ENCODE measurements at places on chromosomes 7 and 10. TPM values are rescaled to one million over a fixed set of nuclear protein-coding genes. Genes with fewer than 3 reads are reported as not detected.

Gene OR6B1
- not detected for total RNA-seq

- no peak overlapping the region for H3K4me3 ChIP-seq
- no peaks in the 10 kb centered on the region for H3K27me3 ChIP-seq
- no peaks in the 10 kb centered on the region for H3K4me1 ChIP-seq
- H3K27ac ChIP-seq, result no peak overlapping the region
- H3K36me3 ChIP-seq, result no peaks in the 10 kb centered on the region
These were observed 953.4 kb downstream of the ANKRD7 start for GRCh38 chr7:119177863-119178262.

Gene TCERG1L
- total RNA-seq, result not detected

Gene ODAD2
- 0.20 TPM for total RNA-seq

DNA sequence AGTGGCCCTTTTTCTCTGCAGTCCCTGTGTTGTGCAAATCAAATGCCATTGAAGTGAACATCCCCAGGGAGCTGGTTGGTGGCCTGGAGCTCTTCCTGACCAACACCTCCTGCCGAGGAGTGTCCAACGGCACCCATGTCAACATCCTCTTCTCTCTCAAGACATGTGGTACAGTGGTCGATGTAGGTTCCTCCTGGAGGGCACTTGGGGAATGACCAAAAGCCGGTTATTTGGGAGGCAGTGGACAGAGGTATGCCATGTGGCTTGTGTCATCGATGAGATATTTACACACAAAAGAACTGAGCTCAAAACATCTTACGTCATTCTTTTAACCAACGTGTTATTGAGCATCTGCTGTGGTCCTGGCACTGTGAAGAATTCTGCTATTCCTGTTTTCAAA, 19.7 kb downstream of the OIT3 start:
- H3K27ac ChIP-seq, result no peak overlapping the region
- H3K4me3 ChIP-seq, result no peak overlapping the region
- no peaks in the 10 kb centered on the region for H3K4me1 ChIP-seq
- H3K36me3 ChIP-seq, result no peaks in the 10 kb centered on the region
- H3K27me3 ChIP-seq, result no peaks in the 10 kb centered on the region

GRCh38 chr10:80280071-80280800, 9.2 kb downstream of the MAT1A start:
- H3K4me3 ChIP-seq, result no peak overlapping the region
- peaks cover 67% of the 10 kb centered on the region for H3K27me3 ChIP-seq
- peaks cover 10% of the 10 kb centered on the region for H3K4me1 ChIP-seq
- H3K27ac ChIP-seq, result no peak overlapping the region
- no peaks in the 10 kb centered on the region for H3K36me3 ChIP-seq
- DNase-seq, result no peak

Gene GSDME
- total RNA-seq, result 9.4 TPM

Gene HOXA6
- total RNA-seq, result 12.4 TPM

DNA sequence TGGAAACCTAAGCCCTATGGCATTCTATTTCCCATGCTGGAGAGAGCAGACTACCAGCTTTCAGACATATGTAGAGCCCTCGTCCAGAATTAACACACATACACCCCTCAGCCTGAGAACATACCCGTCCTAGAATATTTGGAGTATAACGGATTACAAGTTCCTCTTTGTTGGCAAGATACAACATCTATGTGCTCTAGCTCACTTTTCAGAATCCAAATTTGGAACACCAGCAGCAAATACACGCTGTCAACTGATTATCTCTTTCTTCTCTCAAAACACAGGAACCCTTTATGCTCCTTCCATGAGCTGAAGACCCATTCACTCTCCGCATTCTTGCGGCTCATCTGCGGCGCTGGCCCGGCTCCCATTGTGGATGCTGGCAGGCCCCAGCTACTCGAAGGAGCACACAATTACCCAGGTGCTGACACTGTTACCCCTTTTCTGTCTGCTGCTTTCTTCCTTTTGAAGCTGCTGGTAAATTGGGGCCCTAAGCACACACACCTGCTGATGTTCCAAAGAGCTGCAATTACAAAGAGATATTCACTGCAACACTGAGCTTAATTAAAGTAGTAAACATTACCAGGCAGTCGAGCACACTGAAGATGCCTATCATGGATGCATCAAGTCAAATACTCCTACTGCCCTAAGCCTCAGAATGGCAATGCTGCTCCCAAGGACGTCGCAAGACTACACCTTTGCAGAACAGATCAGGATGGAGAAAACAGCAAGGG, 70.0 kb downstream of the VOPP1 start:
- H3K4me3 ChIP-seq, result no peak overlapping the region
- DNase-seq, result no peak
- no peaks in the 10 kb centered on the region for H3K27me3 ChIP-seq
- H3K4me1 ChIP-seq, result peaks cover 12% of the 10 kb centered on the region

- peak overlapping the region; percentile 97 for H3K27ac ChIP-seq
- peak overlapping the region; percentile 64 for H3K4me3 ChIP-seq
- H3K4me1 ChIP-seq, result peaks cover 40% of the 10 kb centered on the region
- H3K27me3 ChIP-seq, result no peaks in the 10 kb centered on the region
- H3K36me3 ChIP-seq, result peaks cover 52% of the 10 kb centered on the region
- peak; percentile 53 for DNase-seq
These were observed 95.5 kb downstream of the CTBP2 start for GRCh38 chr10:125064681-125065492.

DNA sequence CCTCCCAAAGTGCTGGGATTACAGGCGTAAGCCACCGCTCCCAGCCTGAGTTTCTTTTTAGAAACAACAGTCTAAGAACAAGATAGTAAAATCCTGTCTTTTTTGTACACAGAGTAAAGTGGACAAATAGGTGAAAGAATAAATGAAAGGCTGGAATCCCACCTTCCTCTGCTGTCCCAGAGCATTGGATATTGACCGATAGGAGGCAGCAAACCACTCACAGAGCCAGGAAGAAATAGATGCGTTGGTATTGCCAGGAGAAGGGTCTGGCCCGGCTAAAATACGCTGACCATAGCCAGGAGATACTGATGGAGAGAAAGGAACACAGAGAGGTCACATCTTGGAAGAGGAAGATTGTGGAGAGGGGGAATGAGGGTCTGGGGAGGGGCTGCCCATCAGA, 11.4 kb upstream of the ZNF12 start:
- no peak for DNase-seq
- H3K36me3 ChIP-seq, result peaks cover 4% of the 10 kb centered on the region
- no peak overlapping the region for H3K4me3 ChIP-seq
- no peaks in the 10 kb centered on the region for H3K4me1 ChIP-seq

Gene PHF14
- 37.7 TPM for total RNA-seq

DNA sequence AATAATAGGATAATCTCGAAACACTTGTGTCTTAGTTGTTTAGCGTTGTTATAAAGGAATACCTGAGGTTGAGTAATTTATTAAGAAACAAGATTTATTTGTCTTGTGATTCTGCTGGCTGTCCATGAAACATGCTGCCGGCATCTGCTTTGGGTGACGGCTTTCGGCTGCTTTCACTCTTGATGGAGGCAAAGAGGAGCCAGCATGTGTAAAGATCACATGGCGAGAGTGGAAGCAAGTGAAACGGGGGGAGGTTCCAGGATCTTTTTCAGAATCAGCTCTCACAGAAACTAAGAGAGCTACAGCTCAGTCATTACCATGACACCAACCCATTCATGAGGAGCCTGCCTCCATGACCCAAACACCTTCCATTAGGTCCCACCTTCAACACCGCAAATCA, 402.8 kb downstream of the CDC14C start:
- no peaks in the 10 kb centered on the region for H3K27me3 ChIP-seq
- DNase-seq, result no peak
- H3K4me1 ChIP-seq, result no peaks in the 10 kb centered on the region
- no peak overlapping the region for H3K4me3 ChIP-seq

GRCh38 chr10:62217683-62218082, 51.0 kb downstream of the RTKN2 start:
- H3K4me3 ChIP-seq, result no peak overlapping the region
- no peaks in the 10 kb centered on the region for H3K4me1 ChIP-seq
- H3K27me3 ChIP-seq, result no peaks in the 10 kb centered on the region

DNA sequence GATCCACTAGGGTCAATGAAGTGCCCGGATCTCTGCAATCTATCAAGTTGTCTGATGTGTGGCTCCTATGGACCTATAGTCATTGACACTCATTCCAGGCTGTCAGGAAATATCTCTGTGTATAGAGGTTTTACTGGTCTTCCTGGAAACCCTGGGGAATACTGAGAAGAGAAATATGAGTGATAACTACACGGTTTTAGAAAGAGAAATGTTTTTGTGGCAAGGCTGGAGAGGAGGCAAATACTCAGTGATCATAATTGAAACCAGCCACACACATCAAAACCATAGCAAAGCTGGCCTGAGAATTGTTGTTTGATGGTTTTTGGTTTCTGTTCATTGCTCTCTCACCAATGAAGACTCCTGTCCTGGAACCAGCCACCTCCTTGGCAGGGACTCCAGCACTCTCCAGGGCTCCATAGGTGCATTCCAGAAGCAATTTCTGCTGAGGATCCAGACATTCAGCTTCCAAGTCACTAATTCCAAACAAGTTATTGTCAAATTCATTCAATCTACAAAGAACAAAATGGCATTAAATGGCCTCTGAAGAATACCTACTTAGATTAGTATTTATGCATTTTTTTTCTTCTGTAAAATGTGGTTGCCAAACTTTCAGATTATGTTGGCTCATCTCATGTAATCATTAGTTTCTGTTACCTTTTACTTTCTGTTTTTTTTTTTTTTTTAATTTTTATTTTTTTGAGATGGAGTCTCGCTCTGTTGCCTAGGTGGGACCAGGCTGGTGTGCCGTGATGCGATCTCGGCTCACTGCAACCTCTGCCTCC, 108.6 kb upstream of the ABI1 start:
- DNase-seq, result no peak
- H3K27ac ChIP-seq, result no peak overlapping the region
- no peaks in the 10 kb centered on the region for H3K4me1 ChIP-seq
- H3K4me3 ChIP-seq, result no peak overlapping the region
- no peaks in the 10 kb centered on the region for H3K27me3 ChIP-seq

- no peaks in the 10 kb centered on the region for H3K36me3 ChIP-seq
- H3K4me1 ChIP-seq, result no peaks in the 10 kb centered on the region
- DNase-seq, result no peak
- H3K27me3 ChIP-seq, result no peaks in the 10 kb centered on the region
- H3K27ac ChIP-seq, result no peak overlapping the region
- no peak overlapping the region for H3K4me3 ChIP-seq
These were observed 118.1 kb downstream of the PTPRN2 start for GRCh38 chr7:158469396-158470051.

DNA sequence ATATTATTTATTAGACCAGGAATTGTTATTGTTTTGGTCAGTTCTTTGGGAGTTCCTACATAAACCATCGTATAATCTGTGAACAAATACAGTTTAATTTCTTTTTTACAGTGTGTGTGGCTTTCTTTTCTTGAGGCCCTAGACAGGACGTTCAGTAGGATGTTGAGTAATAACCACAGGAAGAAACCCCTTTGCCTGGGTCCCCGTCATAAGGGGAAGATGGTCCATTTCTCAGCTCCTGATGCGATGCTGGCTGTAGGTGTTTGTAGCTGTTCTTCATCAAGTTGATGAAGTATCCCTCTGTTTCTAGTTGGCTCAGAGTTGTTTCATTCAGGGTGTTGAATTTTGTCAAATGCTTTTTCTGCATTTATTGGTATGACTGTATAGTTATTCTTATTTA, 219.7 kb upstream of the ADARB2 start:
- H3K4me1 ChIP-seq, result no peaks in the 10 kb centered on the region
- no peak overlapping the region for H3K4me3 ChIP-seq
- no peaks in the 10 kb centered on the region for H3K36me3 ChIP-seq
- H3K27me3 ChIP-seq, result no peaks in the 10 kb centered on the region

GRCh38 chr7:100130608-100131453, 4.1 kb downstream of the MBLAC1 start:
- H3K36me3 ChIP-seq, result peaks cover 26% of the 10 kb centered on the region
- no peak overlapping the region for H3K27ac ChIP-seq
- H3K4me1 ChIP-seq, result peaks cover 13% of the 10 kb centered on the region
- no peaks in the 10 kb centered on the region for H3K27me3 ChIP-seq
- peak overlapping the region; percentile 33 for H3K4me3 ChIP-seq
- DNase-seq, result peak; percentile 73

- H3K4me3 ChIP-seq, result no peak overlapping the region
- H3K4me1 ChIP-seq, result peaks cover 14% of the 10 kb centered on the region
- H3K36me3 ChIP-seq, result no peaks in the 10 kb centered on the region
- H3K27ac ChIP-seq, result no peak overlapping the region
- no peaks in the 10 kb centered on the region for H3K27me3 ChIP-seq
These were observed 106.2 kb downstream of the TWIST1 start for GRCh38 chr7:19011212-19011611.

Gene SEC61A2
- 7.4 TPM for total RNA-seq

DNA sequence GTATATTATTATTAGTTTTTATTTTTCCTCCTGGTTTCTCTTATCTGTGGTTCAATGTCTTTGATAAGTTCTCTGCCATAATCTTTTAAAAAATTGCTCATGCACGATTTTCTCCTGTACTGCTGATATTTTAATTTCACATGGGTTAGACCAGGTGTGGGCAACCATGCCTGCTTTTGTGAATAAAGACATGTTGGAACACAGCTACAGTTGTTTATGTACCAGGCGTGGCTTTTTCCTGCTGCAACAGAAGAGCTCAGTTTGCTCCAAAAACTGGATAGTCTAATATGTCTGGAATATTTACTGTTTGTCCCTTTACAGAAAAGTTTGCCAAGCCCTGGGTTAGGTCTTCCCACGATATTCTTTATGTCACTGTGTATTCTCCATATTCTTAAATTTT, 105.2 kb downstream of the VWC2 start:
- H3K4me1 ChIP-seq, result no peaks in the 10 kb centered on the region
- no peak for DNase-seq
- no peak overlapping the region for H3K27ac ChIP-seq
- H3K27me3 ChIP-seq, result peaks cover 8% of the 10 kb centered on the region
- no peak overlapping the region for H3K4me3 ChIP-seq

Gene GIMAP1
- total RNA-seq, result not detected

DNA sequence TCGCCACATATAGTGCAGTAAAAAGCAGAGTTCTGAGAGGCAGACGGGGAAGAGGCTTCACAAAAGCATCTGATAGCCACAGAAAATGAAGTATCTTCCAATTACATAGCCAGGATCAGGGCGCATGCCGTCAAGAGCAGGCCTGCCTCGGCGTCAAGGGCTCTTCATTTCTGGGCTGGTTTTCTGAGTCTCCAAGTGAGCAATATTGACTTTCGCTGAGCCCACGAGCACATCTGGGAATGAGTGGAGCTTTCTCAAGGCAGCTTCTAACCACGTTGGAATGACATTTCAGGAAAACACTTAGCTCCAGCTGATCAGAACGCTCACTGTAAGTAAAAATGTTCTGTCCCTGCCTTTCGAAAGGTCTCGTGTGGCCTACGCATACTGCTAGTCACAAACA, 51.9 kb downstream of the CLRN3 start:
- peaks cover 78% of the 10 kb centered on the region for H3K27me3 ChIP-seq
- H3K4me3 ChIP-seq, result no peak overlapping the region
- no peaks in the 10 kb centered on the region for H3K36me3 ChIP-seq
- no peaks in the 10 kb centered on the region for H3K4me1 ChIP-seq
- no peak for DNase-seq

Gene SKAP2
- total RNA-seq, result 68.1 TPM

GRCh38 chr7:50730446-50731400, 52.0 kb downstream of the GRB10 start:
- no peaks in the 10 kb centered on the region for H3K27me3 ChIP-seq
- peaks cover 10% of the 10 kb centered on the region for H3K36me3 ChIP-seq
- peaks cover 53% of the 10 kb centered on the region for H3K4me1 ChIP-seq
- H3K27ac ChIP-seq, result peak overlapping the region; percentile 55

Gene SFTPA1
- not detected for total RNA-seq

Gene PTF1A
- not detected for total RNA-seq
